Adipocyte (in vitro differentiated cells): ENCODE measurements at places on chromosomes 4 and X.

DNA sequence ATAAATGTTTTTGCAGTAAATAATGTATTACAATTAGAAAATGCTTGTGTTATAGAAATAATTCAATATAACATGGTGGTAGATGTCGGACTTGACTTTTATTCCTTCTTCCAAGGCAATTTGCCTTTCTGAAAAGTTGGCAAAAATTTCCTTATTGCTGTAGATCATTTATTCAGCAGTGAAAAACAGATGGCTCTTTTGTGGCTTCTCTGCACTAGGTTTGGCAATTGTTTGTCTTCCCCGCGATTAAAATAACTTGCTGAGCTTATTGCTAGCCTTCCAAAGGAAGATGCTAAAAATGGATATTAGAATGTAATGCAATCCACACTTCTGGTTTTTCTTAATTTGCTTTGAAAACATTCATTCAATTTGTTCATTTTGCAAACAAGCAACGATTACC lies 1977.9 kb upstream of the ADGRL3 start:
- no peak for DNase-seq

DNA sequence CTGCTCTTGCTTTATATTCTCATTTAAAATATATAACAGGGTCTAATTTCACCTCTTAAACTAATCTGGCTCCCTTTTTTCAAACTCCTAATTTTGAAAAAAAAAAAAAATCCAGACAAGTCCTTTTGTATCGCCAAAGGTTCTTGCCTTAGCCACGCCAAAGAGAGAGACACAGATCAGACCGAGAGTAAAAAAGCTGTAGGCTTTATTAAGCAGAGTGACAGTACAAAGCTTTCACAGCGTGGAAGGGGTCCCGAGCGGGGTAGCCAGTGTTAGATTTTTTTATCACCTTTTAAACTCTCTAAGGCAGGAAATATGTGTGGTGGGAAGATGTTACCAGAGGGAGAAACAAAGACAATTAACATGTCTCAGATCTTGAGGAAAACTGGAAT lies 54.1 kb downstream of the PAGE2 start:
- no peak for DNase-seq

DNA sequence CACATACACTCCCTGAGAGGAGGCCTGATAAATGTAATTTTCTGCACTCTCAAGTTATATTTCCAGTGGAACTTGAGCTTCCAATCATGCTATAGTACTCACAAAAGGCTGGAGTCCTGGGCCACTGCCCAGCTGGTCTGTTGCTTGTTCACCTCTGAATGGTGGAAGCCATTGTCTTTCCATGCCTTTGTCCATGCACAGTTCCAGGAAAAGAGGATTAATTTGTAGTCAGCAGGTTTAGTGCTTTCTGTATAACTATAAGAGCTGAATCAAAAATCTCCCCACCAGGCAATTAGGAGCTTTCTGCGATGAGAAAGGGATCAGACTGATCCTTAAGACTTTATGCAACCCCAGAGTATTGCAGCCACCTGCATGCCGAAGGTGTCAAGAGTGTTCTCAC lies 195.4 kb upstream of the PGRMC2 start:
- DNase-seq = no peak

GRCh38 chr4:108590776-108591175 lies 29.6 kb upstream of the RPL34 start:
- peak; percentile 70 for DNase-seq

GRCh38 chr4:20773144-20773997 lies 73.1 kb downstream of the PACRGL start:
- DNase-seq = peak; percentile 81

- DNase-seq = peak; percentile 31
These were observed 2.1 kb downstream of the GEMIN8 start for GRCh38 chrX:14027511-14028019.

DNA sequence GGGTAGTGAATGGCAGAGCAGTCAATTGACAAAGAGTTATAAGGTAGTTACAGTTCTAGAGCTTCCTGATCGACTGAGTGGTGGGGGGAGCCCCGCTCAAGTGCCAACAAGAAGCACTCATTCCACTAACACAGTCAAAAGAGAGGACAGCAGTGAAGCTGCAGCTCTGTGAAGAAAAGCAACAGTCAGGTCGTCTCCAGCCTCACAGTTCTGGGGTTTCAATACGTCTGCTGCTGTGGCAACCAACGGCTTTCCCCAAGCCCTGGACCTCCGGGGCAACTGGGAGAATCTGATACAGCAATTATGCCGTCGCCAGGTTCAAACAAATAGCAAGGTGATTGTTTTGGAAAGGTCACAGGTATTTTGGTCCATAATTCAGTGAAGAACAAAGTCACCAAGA lies 30.8 kb downstream of the GPM6B start:
- no peak for DNase-seq

GRCh38 chrX:153361781-153362397 lies 27.9 kb downstream of the ZNF275 start:
- DNase-seq = peak; percentile 11

DNA sequence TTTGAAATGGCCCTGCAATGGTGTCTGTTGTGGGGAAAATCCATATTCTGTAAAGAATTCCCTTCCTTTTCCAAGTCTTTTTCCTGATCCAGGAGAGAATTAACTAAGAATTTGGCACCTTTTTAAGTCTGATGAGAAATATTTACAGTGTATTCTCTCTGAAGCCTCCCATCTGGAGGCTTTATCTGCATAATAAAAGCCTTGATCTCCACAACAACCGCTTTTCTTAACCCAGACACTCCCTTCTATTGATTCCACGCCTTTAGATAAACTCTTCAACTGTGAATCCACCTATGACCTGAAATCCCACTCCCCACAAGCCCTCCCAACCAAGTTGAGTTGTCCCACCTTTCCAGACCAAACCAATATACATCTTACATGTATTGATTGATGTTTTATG lies 43.1 kb upstream of the TMPRSS11E start:
- DNase-seq = no peak

GRCh38 chr4:182978152-182978827 lies 61.1 kb upstream of the DCTD start:
- no peak for DNase-seq

DNA sequence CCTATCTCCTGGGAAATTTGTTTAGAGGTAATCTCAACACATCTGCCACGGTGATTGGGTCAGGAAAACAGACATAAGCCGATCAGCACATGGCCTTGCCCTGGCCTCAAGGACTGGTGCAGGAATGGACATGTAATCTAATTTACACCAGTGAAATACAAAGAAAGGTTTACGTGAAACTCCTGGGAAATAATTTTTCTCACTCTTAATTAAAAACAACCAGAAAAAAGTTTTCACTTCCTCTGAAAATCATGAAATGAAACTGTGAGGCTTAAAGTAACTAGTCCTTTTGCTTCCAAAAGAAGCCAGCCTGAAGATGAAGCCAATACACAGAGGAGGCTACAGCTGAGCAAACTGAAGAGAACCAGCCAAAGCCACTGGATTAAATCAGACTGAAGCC lies 154.1 kb upstream of the FAM241A start:
- no peak for DNase-seq

- DNase-seq = no peak
These were observed 18.8 kb downstream of the PAK3 start for GRCh38 chrX:111114806-111115205.

- no peak for DNase-seq
These were observed 632.2 kb downstream of the TRAM1L1 start for GRCh38 chr4:116453127-116453526.

DNA sequence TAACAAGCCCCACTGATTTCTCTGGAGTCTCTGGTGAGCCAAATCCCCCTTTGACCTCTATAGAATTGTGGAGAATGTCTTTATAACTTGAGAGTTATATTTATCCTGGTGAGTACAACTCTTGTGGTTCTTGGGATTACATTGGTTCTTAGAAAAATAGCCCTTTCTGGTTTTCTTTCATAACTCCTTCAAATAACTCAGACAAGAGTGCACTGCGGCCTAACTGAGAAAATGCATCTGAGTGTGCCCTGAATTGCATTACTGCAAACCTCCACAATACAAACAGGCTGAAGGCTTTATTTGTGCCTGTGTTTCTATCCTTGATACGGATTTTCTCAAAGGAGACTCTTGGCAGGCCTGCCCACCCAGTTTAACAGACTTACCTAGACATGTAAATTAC lies 2.7 kb downstream of the BEX3 start:
- peak; percentile 45 for DNase-seq

- no peak for DNase-seq
These were observed 10.9 kb downstream of the VSIG4 start for GRCh38 chrX:66028936-66029335.

DNA sequence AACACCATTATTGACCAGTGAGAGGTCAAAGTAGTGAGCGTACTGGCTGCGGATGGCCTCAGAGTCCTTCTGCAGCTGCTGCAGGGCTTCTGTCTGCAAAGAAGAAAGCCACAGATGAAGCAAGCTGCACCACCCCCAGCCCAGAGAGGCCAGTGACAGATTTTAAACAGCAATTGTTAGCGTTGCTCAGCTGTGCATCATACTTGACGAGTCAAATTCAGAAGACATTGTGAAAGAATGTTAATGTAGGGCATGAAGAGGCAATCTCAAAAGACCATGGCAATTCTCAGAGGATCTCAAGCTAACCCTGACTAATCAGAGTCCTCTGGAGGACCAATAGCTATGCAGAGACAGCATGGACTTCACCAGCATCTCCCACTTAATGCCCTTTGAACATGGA lies 16.6 kb downstream of the DKC1 start:
- DNase-seq = peak; percentile 9

GRCh38 chr4:518569-519083 lies 19.6 kb downstream of the PIGG start:
- no peak for DNase-seq

DNA sequence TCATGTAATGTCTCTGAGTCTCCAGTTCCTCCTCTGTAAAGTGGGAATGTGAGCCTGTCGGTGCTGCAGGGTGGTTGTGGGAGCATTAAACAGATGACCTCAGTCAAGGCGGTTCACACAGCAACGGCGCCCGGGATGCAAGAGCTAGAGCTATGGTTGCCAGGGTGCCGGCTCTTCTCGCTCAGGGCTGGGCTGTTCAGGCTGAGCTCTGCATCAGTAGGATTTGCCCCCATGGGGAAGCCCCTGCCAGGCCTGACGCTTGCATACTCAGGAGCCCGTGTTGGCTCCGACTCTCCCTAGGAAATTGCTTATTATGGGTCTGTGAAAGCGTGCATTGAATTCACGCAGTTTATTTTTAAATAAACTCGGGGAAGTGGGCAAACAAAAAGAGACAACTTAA lies 67.3 kb downstream of the PSAPL1 start:
- DNase-seq = no peak

- DNase-seq = peak; percentile 43
These were observed 174.7 kb upstream of the GPRIN3 start for GRCh38 chr4:89482251-89482650.

- no peak for DNase-seq
These were observed 173.7 kb upstream of the GALNTL6 start for GRCh38 chr4:171639540-171639939.

GRCh38 chr4:155787113-155787710 lies 28.4 kb downstream of the GUCY1B1 start:
- peak; percentile 82 for DNase-seq

GRCh38 chrX:78168065-78168464 lies 28.6 kb upstream of the TAF9B start:
- no peak for DNase-seq

DNA sequence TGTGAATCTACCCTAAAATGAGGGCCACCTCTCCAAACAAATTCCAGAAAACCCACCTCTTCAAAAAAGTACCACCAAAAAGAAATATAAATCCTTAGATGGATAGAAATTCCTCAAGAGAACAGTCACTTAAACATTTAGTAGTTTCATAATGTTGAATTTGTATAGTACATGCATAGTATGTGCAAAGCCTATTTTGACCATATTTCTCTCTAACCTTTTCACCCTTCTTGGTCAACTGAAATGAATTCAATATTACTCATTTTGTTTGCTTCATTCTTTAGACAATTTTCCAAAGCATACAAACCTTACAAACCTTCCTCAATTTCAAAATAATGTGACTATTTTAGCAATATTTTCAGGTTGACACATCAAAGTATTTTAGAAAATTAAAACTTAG lies 4.1 kb downstream of the RHOXF1 start:
- peak; percentile 35 for DNase-seq

DNA sequence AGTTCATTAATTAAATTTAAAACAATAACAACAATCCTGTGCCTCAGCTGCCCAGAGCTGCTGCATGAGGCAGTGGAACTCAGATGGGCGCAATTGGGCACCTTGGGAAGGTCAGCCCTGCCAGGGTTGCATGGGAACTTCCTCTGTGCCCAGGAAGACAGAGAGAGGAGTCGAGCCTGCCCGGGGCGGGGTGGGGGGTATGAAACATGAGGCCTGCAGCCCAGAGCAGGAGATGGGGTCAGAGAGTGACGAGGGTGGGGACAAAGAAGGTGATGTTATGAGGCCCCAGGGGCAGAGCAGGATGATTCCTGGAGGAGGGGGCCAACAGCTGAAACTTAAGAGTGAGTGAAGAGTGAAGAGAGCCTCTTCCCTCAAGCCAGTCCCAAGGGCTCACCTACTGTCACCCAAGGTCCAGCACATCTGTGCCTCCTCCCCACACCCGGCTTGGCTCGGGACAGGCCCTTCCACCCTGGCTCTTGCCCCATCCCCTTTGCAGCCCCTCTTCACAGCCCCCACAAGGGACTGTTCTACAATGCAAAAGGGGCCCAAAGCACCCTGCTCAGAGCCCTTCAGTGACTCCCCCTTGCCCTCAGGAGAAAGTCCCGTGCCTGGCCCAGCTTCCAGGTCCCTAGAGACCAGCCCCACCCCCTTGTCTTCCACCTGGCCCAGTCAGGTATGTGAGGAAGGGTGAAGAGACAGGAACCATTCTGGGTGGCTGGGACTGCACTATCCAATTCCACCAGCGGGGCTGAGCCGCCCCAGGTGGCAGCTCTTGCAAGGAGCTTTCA lies 31.4 kb downstream of the HMX1 start:
- DNase-seq = no peak

GRCh38 chrX:154534526-154535322 lies 11.9 kb downstream of the G6PD start:
- DNase-seq = peak; percentile 90

- DNase-seq = no peak
These were observed 23.5 kb downstream of the NKAP start for GRCh38 chrX:119919835-119920585.

GRCh38 chrX:1593286-1594271 lies 2.2 kb downstream of the AKAP17A start:
- peak; percentile 13 for DNase-seq
